ENCODE measurements at places on chromosomes 5 and 9.

GRCh38 chr5:44046619-44047364, 342.4 kb downstream of the FGF10 start:
- DNase-seq: no peak

GRCh38 chr9:106976772-106977171, 113.8 kb downstream of the ZNF462 start:
- no peak for DNase-seq

DNA sequence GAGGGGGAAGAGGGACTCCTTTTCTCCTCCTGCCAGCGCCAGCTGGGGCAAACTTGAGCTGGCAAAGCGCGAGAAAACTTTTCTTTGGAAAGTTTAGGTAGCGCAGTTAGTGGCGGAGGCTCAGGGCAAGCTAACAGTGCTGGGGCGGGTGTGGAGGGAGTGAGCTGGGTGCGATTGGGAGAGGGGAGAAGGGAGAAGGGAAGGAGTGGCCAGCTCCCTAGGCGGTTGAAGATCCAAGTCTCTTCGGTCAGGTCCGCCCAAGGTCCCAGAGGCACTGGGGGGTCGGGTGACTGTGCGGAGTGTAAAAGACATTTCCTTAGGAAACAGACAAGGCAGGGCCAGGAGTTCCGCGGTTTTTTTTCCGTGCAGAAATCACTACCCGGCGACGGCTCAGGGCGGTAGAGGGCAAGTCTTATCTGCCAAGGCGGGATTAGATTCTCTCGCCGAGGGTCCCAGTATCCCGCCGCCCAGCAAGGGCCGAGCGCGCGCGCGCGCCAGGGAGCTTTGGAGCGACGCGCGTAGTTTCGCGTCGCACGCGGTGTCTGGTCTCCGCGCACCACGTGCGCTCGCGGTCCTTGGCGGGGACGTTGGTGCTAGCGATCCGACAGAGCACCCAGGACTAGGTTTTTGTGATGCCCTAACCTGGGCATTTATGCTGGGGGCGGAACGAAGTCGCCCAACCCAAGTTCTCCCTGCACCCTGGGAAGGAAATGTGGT, 33.6 kb upstream of the NFIB start:
- DNase-seq: no peak

- DNase-seq: no peak
These were observed 131.0 kb downstream of the PBX3 start for GRCh38 chr9:125878164-125878631.

GRCh38 chr5:65125591-65126541, 355.9 kb downstream of the ADAMTS6 start:
- no peak for DNase-seq

DNA sequence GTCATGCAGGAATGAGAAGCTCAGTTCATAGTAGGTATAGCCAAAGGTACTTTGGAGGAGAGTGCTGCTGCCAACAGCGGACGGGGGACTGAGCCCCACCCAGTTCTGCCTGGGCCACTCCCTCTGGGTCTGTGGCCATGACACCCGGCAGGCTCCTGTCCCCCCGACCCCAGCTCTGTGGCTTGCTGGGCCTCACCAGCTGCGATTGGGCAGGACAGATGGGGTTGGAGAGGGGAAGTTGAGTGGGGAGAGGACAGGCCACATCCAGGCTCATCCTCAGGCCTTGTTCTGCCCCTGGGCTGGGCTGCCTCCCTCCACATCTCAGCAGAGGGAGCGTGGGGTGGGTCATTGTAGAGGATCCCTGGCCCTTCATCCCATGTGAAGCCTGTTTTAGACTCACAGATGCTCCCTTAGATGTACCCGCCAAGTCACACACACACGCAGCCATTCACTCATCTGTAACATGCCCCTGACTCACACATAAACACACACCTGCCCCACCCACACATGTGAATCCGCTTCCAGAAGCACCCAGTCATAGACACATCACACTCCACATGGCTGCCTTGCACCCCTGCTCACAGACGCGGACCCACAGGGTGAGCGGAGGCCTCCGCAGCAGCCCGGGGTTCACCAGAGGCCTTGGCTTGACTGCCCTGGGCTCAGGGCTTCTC, 48.8 kb downstream of the NTNG2 start:
- no peak for DNase-seq

Measured in activated gamma-delta T cell treated with Interleukin-2 at 50 U/mL for 16 hours (primary cell).